ENCODE measurements at places on chromosomes 1 and 21.

DNA sequence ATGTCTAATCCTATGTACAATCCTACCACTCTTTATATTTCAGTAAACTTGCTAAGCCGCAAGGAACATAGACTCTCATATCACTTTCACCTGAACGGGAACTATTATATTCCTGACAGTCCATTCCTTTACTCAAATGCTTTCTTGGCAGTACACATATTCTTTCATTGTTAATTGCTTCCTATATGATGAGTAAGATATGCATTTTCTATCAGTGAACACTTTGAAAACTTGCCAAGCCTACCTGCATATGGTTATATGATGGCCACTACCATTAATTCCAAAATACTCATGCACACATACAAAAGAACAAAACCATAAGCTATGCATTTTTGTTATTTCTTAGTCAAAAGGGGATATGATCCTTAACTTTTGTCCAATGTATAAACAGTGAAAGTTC, 341.5 kb downstream of the VAV3 start:
- DNase-seq: no peak

- DNase-seq: peak; percentile 95
Measured at GRCh38 chr1:3522564-3523265, 68.2 kb downstream of the ARHGEF16 start.

GRCh38 chr1:235266967-235267366, 61.0 kb downstream of the ARID4B start:
- DNase-seq: no peak

DNA sequence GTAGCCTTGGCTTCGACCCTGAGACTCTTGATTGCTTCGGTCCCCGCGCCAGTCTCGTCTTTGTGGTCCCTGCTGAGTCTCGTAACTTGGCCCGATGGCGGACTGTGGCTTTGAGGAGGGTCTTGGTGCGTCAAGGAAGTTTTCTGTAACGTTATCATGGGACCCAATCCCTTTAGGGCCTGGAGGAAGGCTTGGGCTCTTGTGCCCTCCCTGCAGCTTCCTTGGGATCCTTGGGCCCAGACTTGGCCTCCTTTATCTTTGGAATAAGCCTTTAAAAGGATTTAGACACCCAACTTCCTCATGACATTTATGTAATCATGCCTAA, 371 bp downstream of the ZMPSTE24 start:
- DNase-seq: no peak

DNA sequence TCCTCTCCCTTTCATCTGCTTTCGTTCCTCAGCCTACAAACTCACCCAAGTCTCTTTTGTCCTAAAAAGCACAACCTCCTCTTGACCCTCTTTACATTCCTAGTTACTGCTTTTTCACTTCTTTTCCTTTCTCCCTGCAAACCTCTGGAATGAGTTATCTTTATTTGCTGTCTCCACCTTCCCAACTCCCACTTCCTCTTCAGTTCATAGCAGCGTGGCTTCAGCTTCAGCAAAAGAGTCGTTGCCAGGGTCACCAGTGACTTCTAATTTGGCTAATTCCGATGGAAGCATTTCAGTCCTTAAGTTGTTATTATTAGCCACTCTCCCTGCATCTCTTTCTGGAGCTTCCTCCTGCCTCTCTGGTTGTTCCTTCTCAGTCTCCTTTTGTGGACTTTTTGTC, 6.2 kb upstream of the TMEM54 start:
- DNase-seq: peak; percentile 48

DNA sequence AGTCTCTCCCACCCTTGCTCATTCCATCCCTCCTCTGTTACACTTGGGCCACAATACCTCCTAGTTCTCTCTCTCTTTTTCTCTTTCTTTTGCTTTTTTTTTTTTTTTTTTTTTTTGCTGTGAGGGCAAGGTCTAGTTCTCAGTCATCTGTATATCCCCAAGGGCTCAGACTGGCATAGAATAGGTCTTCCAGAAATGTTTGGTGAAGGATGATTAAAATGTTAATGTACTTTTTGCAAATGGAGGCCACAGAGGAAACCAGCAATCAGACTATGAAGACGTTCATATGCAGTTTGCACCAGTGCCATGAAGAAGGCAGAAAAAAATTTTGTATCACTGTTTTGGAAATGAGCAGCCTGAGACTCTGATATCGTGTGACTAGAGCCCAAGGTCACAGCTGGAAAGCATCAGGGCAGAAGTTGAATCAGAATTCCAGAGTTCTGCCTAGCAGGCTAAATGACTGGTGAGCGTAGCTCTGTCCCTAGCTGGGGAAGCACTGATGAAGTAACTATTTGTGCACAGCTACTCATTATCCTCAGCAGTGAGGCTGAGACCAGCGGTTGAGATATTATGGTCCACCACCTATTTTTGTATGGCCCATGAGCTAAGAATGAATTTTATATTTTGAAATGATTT, 186.5 kb downstream of the TGFBR3 start:
- DNase-seq: peak; percentile 96

- no peak for DNase-seq
Measured at GRCh38 chr1:208172423-208173145, 71.6 kb downstream of the PLXNA2 start.

DNA sequence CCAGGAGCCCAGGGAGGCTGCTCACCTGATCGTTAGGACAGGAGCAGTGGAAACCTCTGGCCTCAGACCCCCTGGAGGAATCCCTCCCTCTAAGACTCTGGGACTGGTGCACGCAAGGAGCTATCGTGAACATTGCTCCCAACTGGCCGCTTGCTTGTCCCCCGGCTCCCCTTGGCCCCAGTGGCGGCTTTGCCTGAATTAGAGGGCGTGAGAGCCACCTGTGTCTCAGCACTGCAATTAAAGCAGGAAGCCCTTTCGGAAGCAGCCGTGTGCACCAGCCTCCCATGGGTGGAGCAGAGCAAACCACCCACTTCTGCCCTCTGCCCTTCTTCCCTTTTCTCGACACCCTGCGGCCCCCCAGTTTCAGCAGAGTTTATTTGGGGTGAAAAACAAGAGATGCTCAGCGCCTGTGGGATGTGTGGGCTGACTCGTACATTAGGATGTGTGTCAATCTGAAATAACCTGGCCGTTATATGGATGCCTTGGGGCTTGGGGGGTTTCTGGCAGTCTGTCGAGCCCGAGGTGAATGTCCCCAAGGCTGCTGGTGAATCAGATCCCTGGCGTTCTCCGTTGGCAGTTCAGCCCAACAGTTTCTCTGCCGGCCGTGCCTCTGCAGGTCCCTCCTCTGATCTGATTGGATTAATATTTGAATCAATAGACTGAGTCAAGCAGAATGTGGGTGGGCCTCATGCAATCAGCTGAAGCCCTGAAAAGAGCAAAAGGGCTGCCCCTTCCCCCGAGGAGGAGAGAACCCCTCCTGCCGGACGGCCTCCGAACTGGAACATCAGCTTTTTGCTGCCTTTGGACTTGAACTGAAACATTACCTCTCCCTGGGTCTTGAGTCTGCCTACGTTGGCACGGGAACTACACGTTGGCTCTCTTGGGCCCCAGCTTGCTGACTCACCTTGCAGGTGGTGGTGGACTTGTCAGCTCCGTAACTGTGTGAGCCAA, 7.3 kb upstream of the UMODL1 start:
- DNase-seq: no peak

- DNase-seq: no peak
Measured at GRCh38 chr1:44505210-44505993, 100.3 kb downstream of the RNF220 start.

- DNase-seq: no peak
Measured at GRCh38 chr1:22494943-22495579, 43.4 kb downstream of the ZBTB40 start.

DNA sequence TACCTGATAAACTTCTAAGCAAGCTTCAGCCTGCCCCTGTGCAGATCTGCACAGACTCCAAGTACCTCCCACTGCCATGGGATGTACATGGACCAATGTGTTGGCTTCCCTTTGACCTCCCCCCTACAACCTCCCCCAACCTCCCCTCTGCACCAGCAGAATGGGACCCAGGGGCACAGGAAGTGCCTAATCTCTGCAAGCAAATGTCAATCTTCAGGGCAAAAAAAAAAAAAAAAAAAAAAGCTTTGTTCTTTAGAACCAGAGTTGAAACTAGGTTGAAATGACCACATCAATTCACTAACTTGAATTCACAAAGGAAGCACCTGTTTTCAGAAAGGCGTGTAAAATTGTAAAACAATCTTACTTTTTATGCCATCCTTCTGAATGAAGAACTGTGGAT, 53.9 kb upstream of the TIAM1 start:
- DNase-seq: no peak

DNA sequence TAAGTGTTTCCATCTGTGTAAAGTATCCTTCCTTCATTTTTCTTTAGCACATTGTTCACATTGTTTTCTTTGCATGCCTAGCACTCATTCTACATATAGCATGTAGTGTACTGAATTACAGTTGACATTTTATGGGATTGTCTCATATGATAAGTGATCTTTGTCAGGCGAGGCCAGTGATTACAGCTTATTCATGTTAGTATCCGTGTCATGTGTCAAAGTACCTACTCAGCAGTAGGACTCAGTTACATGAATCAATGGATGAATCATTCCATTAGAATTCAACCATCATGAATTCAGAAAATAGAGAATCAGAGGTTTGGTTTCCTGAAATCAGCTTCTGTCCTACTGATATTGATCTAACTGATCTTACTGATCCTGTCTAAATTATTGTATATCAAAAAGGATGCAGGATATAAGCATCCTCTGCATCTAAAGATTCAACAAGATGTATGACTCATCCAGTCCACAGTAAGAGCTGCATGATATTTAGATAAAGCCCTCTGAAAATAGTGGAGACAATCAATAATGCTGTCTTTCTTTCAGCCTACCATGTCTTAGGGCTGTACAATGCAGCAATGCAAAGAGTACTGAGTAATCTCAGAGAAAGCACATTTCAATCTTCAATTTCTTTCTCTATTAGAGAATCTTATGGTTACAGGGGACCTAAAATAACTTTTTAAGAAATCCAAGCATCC, 20.7 kb upstream of the HRNR start:
- DNase-seq: no peak

DNA sequence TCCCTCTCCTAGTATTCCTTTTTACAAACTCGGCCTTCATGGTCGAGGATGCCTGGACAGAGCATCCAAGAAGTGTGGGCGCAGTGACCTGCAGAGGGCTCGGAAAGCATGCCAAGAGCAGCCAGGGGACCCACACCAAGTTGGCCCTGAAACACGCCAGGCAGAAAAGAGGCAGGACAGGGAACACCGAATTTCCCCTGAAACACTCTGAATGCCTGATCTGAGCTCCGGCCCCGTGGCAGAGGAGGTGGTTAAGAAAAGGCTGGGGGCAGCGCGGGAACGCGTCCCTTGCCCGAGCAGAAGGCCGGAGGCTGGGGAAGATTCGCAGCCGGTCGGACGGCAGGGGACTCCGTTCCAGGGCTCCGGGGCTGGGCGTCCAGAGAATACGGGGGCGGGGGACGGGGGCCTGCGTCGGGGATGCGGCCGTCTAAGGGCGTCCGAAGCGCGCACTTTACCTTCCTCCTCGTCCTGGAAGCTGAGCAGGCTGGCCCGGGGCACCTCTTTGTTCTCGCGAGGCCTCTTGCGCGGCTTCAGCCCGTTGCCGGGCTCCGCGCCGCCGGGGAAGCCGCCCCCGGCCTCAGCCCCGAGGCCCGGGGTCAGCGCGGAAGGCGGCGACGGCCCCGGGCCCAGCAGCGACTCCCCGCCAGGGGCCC, 558 bp downstream of the PAXBP1 start:
- DNase-seq: peak; percentile 56

DNA sequence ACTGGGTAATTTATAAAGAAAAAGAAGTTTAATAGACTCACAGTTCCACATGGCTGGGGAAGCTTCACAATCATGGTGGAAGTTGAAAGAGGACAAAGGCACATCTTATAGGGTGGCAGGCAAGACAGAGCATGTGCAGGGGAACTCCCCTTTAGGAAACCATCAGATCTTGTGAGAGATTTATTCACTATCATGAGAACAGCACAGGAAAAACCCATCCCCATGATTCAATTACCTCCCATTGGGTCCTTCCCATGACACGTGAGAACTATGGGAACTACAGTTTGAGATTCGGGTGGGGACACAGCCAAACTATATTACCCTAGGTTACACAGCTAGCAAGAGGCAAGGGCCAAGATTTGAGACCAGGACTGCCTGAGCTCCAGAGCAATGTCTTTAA, 30.4 kb upstream of the SOX13 start:
- no peak for DNase-seq

GRCh38 chr1:183962903-183963302, 74.6 kb downstream of the COLGALT2 start:
- no peak for DNase-seq

- no peak for DNase-seq
Measured at GRCh38 chr1:33599516-33600115, 127.2 kb downstream of the ZSCAN20 start.

GRCh38 chr1:234722270-234722704, 112.3 kb upstream of the IRF2BP2 start:
- DNase-seq: no peak

- peak; percentile 83 for DNase-seq
Measured at GRCh38 chr1:202505356-202505755, 156.9 kb downstream of the PPP1R12B start.

- peak; percentile 54 for DNase-seq
Measured at GRCh38 chr1:245859493-245860114, 647.5 kb downstream of the SMYD3 start.

DNA sequence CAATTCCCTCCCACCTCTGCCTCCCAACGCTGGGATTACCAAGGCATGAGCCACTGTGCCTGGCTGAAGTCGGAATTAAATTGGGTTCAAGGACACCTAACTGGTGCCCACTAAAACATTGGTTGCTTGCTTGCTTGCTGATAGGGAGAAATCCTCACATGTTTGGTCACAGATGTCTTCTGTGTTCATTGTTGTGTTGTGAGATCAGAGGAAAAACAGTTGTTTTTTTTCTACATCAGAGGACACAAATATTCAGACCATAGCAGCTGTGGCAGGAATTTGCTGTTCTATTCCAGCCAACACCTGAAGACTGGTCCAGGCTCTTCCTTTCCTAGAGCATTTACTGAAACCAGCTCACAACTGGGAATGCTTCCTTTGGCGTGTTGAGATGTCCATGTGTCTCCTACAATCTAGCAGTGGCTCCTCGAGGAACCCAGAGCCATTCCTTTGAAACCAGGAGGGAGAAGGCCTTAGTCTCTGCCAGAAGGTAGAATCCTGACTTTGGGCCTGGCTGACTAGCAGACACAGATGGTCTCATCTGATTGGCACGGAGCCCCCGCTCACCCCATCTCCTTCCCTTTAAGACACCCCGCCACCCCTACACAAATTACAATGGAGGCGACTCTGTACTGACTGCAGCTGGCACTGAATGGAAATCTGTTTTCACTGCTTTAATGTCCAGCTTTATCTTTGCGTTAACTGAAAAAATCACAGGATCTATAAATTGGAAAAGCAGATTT, 24.3 kb upstream of the TRIM17 start:
- no peak for DNase-seq

GRCh38 chr1:14516974-14517840, 81.3 kb upstream of the KAZN start:
- DNase-seq: peak; percentile 64

- no peak for DNase-seq
Measured at GRCh38 chr21:44537930-44538911, 1.8 kb downstream of the KRTAP10-1 start.

Data from fibroblast of skin of scalp (primary cell).